Liver (tissue), 10 donors: ENCODE measurements at places on chromosomes 5 and 9. TPM values are rescaled to one million over a fixed set of nuclear protein-coding genes. Genes with fewer than 3 reads are reported as not detected.

The FRRS1L gene
- not detected for polyA plus RNA-seq

The APC gene
- 15.2 TPM for polyA plus RNA-seq

DNA sequence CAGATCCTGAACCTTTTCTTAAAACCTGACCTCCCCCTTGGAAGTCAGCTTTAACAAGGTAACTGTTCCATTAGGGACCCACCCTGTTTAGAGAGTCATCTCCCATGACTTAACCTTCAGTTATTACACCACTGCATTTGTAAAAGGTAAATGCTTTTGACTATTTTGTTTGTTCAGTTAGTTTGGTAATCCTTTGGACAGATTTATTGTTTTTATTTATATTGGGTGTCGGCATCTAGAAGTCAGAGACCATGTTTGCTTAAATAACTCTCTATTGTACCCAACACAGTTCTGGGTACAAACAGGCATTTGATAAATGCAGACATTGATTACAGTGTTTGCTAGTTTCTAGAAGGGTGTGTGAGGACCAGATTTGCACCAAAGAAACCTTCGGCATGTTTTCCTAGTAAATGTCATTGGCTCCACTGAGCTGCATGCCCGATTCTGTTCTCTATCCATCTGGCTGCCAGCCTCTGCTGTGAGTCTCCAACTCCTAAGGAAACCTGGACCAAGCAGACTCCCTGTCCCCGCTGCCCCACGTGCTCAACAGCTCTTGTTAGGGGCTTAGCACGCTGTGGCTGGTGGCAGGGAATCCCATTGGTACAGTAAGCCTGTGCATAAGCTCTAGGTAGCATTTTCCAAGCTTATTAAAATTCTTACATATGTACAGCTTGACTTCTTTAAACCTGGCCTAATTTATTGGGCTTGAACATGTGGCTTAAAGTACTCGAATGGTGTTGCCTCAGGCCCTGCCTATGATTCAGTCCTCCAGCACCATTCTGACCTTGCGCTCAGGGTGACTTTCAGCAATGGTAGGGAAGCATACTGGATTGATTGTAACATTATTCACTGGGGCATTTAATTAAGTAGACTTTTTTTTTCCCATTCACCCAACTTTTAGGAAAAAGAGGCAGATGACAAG is 6.6 kb downstream of the PCBD2 start:
- no peak for DNase-seq

The COL5A1 gene
- 10.2 TPM for polyA plus RNA-seq

DNA sequence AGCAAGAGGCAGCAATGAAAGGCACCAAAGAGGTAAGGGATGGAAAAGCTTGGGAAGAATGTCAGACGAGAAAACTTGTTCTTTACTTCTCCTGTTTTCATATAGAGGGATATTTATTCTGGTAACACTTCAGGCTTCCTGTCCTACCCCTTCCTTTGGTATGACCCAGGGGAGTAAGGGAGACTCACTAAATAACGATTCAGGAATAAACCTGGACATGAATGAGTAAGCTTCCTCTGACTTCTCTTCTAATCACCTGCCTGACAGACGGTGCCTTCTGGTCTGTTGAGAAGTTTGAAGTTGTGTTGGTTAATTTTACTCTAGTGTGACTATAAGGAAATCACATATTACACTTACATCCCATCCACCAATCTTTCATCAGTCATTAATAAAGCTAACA is 461.2 kb downstream of the CDH12 start:
- no peak for DNase-seq

- DNase-seq, result no peak
Measured at GRCh38 chr9:19320495-19320894, 59.5 kb downstream of the RPS6 start.
